CD8-positive, alpha-beta T cell (primary cell): ENCODE measurements at places on chromosomes 5 and 9.

DNA sequence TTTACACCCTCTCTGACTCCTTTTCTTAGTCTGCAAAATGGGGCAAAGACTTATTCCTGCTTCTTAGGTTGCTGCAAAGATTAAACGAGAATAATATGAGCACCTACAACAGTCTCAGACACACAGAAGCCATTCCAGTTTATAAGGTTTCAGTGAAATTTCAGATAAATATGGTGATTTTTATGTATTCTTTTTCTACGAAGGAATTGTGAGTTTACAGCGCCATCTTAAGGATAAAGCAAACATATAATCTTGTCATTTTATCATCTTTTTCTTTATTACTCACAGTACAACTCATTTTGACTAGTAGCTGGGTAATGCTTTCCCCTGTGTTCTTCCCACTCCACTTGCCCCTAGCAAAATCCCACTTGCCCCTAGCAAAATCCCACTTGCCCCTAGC lies 29.2 kb upstream of the SMC5 start:
- no peak for DNase-seq

- no peak for DNase-seq
Observed at GRCh38 chr5:9955586-9955985, 294.1 kb downstream of the ATPSCKMT start.

DNA sequence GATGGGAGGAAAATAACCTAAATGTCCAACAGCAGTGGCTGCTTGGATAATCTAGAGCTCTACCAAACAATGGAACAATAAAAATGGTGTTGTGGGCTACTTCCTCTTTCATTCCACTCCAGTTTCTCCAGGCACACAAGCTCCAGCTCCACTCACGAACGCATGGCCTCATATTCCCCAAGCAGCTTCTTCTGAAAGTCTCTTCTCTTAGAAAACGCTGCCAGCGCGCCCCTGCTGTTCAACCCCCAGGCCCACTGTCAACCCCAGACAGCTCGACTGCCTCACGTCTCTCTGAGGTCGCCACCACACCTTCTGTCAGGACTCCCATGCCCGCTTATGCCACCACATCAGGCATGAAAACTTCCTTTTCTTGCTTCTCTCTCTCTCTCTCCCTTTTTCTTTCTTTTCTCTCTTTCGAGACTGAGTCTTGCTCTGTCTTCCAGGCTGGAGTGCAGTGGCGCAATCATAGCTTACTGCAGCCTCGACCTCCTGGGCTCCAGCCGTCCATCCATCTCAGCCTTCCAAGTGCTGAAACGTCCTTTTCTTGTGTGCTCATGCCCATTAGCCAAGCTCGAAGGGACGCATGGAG lies 16.2 kb downstream of the OR2V2 start:
- DNase-seq: no peak

DNA sequence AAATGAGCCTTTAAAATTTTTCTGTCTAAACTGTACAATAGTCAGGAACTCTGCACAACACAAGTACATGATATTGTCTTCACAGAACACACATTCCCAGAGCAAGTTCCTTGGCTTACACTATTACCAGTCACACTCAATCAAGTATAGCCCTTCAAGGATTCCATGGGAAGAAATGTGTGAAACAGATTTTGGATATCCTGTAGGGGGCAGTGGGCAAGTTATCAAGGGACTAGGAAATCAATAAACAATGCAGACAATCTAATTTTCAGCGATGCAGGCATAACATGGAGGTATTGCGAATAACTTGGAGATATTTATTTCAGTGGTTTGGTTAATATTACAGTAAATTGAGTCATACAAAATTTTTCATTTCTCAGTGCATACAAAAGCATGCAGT lies 1171.5 kb upstream of the NUDT12 start:
- no peak for DNase-seq

DNA sequence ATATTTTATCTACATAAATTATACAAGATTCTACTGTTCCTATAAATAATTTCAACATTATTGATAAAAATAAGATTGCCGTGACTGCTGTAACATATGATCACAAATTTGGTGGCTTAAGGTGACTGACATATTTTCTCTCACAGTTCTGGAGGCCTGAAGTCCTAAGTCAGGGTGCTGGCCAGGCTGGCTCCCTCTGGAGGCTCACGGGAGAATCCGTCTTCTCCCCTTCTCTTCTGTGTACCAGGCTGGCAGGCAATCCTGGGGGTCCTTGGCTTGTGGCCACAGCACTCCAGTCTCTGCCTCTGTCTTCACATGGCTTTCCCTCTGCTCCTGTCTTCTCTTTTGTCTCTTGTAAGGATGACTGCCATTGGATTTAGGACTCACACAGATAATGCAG lies 31.7 kb upstream of the IRX2 start:
- no peak for DNase-seq

DNA sequence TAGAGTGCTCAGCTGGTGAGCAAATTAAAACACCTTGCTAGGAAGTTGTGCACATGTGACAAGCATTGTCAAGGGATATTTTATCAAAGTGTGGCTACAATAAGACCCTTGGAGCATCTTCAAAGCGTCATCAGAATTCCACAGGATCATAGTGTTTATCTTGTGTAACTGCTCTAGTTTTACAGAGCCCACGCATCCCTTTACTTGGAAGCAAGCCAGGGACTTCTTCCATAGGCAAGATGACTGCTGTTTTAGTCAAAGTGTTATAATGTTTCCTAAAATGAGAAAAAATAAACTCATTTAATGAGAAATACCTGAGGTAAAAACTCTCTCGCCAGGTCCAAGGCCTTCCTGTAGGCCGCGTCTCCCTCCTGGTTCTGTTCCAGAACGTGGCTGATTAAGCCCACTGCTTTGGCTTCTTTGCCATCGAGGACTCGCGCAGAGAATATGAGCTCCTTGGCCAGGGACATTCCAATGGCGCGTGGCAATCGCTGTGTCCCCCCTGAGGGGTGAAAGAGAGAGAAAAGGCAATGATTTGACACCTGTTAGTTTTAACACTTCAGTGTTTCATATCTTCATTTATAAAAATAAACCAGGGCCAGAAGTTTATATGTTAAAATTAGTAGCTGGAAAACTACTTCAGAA lies 141.1 kb downstream of the AUH start:
- DNase-seq: no peak

DNA sequence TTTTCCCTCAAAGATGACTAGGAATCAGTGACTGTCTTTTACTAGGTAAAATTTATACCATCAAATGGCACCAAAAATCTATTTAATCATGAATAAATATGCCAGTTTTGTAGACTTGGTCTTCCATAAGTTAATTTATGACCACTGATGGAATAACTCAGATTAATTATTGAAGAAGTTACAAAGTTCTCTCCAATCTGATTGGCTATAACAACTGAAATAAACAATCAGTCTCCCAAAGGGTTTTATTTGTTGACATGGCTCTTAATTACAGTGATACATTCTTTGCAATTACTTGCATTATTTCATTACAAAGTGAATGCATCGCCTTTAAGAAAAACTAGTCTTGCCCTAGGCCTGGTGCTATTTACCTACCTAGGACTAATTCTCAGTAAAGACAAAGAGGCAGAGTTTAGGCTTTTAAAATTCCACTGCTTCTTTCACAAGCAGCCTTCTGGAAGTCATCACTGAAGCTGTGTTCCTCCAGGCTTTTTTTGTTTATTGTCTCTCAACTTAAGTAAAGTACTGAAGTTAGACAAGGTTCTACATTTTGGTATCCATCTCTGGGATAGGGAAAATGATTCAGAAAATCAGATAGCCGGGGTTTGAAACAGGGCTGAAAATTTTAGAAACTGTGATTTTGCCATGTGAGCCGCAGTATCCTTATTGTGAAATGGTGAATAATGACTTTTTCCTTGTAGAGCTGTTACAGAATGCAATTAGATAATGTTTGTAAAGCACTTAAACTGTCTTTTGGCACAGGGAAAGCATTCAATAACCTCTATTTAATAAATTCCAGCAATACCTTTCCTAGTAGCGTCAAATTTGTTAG lies 2.5 kb downstream of the STOM start:
- no peak for DNase-seq

DNA sequence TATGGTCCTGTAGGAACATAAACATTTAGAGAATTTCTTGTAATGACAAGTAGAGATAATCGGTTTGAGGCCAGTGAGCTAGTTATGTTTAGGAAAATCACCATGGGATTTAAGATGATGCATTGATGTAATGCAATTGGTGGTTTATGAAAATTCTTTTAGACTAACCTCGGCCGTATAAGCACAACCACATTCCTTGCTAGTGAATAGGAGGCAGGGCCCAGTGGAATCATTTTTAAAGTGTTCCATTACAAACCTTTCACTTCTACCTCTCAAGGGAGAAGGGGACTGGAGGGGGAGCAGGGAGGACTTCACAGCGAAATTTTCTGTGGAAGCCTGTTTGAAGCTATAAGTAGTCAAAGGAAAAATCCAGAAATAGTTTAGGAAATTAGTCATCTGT lies 71.8 kb upstream of the NFIL3 start:
- no peak for DNase-seq

DNA sequence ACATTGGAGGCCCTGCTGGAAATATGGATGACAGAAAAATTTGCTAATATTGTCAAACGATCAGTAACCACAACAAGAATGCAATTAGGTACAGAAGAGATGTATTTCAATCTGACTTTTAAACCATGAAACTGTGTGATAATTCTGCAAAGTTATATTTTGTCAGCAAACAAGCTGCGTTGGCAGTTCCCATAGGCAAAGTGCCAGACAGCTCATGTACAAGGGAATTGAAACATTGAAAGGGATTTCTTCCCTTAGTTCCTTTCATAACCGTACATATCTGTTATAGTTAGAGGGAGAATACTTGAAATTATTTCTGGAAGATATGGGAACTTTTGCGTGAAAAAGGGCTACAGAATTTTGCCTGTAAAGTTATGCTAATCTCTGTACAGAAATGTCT lies 419.4 kb upstream of the PTGER4 start:
- DNase-seq: no peak

DNA sequence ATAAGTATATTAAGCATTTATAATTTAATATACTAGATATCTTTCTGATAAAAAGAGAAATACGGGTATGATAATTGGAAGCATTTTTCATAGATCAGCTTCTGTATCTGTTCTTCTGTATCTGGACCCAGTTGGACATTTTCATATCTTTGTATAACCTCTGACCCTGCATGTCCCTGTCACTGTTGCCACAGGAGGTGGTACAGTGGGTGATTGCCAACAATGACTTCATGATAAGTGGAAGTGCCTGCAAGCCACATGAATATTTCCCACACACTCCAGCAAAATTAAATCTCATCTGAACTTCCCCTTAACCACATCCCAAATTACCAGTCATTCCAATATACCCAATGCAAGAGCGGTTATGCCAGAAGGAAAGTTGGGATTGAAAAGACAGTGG lies 376.4 kb downstream of the ARRDC3 start:
- no peak for DNase-seq

DNA sequence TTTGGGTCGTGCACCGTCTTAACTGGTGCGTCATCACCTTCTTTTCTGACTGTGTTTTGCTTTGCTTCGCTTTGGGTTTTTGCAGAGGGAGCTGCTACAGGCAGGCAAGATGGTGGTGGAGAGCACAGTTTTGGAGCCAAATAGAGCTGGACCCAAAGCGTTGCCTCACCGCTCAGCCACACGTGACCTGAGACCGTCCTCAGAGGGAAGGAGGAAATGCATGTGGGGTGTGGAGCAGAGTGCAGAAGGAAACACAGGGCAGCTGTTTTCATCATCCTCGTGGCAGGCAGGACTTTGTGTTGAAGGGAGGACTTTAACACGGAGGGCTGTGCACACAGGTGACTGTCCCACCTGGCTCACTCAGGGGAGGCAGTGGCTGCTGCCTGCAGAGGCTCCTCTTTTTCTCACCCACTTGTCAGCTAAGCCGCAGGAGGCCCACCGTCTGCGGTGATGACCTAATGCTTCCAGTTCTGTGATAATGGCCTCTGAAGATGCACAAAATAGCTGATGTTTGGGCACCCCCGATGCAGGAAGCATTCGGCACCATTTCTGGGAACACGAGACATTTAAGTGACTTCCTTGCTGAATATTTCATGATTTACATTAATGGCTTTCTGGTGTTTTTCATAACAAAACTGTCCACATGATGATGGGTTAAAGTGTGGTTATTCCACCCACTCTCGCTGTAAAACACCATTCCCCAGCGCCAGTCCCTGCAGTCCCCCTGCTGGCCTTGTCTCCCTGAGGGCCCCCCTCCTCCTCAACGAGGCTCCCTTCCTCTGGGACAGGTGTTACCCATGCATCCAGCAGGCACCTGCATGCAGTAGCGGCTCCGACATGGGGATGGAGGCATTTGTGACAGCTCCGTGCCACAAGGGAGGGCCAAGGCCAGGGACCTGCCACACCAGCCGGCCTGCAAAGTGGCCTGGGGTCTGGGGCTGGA lies 12.4 kb upstream of the UBAC1 start:
- no peak for DNase-seq

- DNase-seq: no peak
Observed at GRCh38 chr9:33686942-33687341, 108.4 kb upstream of the PRSS3 start.

DNA sequence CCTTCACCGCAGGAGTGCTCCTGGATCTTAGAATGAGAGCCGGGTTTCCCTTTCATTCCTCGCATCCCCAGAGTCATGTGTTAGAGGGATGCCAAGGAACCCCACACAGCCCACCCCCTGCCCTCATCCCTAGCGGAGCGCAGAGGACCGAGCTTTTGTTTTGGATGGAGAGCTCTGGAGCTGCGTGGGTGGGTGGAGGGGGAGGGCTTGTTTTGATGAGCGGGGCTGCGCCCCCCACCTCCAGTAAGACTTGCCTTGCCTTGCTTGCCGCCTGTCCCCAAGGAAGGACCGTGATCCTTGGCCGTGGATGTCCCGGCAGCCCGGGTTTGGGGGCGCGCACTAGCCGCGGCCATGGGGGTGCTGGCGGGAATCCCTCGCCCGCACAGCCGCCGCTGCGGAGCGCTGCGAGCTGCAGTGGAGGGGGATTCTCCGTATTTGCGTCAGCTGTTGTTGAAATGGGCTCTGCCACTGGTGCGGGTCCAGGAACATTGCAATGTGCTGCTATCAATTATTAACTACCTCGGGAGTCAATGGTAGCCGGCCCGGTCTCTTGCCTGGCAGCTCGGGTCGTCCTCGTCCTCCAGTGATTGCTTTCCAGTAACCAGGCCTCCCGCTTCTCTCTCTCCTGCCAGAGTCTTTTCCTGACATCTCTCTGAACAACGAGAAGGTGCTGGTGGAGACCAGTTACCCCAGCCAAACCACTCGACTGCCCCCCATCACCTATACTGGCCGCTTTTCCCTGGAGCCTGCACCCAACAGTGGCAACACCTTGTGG lies 1.0 kb downstream of the EGR1 start:
- DNase-seq: no peak

GRCh38 chr5:15938961-15939360 lies 240.6 kb downstream of the MARCHF11 start:
- no peak for DNase-seq

GRCh38 chr9:33414268-33414667 lies 11.9 kb upstream of the AQP7 start:
- DNase-seq: no peak

GRCh38 chr5:36730537-36731216 lies 124.3 kb downstream of the SLC1A3 start:
- DNase-seq: no peak

GRCh38 chr5:73152411-73153388 lies 20.3 kb upstream of the TMEM174 start:
- no peak for DNase-seq
